ENCODE measurements at places on chromosomes 4 and X.

GRCh38 chr4:41384992-41385391, 128.3 kb downstream of the UCHL1 start:
- DNase-seq: no peak

- DNase-seq: no peak
These were observed 153.6 kb downstream of the MAGEB17 start for GRCh38 chrX:16320765-16321355.

GRCh38 chr4:25801594-25801993, 61.2 kb downstream of the SEL1L3 start:
- DNase-seq: no peak

DNA sequence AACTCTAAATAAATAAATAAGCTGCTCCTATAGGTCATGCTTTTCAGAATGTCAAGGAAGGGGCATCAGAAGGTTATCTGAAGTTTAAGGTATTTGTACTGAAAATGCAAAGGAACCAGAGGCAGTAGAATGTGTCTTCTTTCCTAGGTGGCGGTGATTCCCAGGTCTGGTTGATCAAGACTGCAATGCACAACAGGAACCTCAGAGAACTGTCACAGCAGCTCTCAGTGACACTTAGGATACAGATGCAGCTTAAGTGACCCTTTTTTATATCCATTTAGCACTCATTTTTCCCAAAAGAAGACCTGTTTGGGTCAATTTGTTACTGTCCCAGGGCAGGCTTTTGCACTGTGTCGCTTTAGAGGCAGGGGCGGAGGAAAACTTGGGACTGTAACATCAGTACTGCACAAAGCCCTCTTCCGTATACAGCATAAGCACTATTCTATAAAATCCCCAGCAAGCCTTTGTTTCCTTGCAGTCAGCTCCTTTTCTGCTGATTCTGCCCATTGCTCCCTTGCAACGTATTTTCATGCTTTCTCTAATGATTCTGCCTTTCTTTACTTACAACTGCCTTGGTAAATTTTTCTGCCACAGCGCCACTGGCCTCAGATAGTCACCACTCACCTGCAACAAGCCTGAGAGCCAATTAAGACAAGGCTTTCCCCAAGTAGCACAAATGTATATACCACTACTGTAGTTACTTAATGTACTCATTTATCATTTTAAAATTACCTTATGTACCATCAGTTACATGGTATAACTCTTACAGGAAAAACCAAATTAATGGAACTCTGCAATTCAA, 1.5 kb upstream of the MND1 start:
- DNase-seq: no peak

DNA sequence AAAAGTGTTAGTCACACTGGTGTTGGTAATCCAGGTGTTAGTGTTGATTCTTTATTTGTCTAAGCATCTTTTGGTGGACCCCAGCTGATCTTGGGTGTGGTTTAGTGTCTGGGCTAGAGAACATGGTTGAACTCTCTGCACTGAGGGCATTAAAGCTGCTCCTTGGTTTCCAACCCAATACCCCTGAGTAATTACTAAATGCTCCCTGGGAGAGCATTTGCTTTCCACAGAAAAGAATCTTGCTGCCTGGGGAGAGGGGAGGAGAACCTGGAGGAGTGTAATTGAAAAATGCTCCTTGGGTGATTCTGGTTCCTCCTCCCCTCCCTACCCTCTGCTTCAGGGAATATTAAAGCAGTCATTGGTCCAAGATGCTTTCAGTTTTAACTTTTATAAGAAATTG, 3.1 kb downstream of the GUCY1B1 start:
- DNase-seq: no peak

DNA sequence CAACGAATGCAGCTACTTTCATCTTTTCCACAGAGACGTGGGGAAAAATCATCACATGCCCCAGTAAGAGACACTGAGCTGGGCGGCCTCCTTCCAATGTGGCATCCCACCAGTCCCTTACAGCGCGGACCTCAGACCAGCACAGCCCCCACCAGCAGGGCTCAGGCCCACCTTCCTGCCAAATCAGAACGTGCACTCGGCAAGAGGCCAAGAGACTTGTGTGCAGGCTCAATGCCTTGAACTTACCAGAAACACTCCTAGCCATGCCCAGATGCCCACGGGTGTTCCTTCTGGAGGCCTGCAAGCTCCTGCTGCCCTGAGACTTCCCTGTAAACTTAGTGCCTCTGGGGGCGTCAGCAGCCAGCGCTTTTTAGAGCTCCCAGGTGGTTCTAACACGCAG, 31.2 kb downstream of the WDR1 start:
- no peak for DNase-seq

DNA sequence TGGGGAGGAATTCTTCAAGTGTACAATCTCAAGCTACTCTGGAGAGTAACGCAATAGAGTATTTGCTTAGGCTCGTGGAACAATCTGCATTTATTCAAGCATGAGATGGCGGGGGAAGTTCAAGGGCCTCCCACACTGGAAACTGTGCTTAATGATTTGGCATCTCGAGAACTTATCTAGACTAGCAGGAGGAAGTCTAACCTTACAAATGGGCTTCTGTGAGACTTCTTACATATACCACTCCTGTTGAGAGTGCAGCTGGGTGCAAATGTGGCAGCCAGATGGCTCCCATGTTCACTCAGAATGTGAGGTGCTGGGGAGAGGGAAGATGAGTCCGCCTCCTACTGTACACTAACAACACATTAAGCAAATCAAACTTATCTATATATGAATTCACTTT, 29.3 kb upstream of the PTPN13 start:
- DNase-seq: no peak

- no peak for DNase-seq
These were observed 89.1 kb downstream of the ANXA3 start for GRCh38 chr4:78640714-78641113.

DNA sequence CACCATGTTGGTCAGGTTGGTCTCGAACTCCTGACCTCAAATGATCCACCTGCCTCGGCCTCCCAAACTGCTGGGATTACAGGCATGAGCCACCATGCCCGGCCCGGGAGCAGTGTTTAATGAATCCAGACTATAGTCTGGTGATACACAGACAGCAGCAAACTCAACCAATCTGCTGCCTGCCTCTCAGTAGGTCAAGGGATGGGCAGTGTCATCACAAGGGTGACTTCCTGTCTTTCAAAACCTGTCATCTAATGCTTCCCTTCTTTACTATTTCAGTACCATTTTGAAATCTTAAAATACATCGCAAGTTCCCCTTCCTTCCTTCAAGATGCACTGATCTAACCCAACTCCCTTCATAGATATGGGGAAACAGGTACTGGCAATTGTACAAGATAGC, 8.4 kb downstream of the RPL39 start:
- no peak for DNase-seq

GRCh38 chrX:10367406-10367805, 210.6 kb downstream of the CLCN4 start:
- DNase-seq: no peak

GRCh38 chr4:44165938-44166337, 282.7 kb downstream of the KCTD8 start:
- no peak for DNase-seq

DNA sequence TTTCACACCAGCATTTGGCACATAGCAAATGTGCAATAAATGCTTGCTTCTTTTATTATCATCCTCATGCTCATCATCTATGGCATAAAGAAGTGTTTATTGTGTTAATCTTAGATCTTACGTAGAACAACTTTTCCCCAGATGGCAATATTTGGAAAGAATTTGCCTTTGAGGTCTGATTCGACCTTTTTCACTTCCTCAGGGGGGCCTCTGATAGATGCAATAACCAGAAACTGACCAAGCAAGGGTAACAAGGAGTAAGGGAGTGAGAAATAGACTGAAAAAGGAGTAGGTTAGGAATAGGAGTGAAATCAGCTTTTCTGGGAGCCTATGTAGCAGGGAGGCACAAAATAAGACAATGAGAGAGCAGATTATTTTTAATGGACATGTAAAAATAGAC, 70.2 kb downstream of the RRAGB start:
- DNase-seq: no peak

GRCh38 chr4:34422472-34423175, 1821.7 kb downstream of the ARAP2 start:
- DNase-seq: no peak

GRCh38 chr4:151150821-151151580, 51.6 kb downstream of the RPS3A start:
- DNase-seq: no peak

- no peak for DNase-seq
These were observed 2164.0 kb downstream of the PCDH7 start for GRCh38 chr4:32884198-32884597.

DNA sequence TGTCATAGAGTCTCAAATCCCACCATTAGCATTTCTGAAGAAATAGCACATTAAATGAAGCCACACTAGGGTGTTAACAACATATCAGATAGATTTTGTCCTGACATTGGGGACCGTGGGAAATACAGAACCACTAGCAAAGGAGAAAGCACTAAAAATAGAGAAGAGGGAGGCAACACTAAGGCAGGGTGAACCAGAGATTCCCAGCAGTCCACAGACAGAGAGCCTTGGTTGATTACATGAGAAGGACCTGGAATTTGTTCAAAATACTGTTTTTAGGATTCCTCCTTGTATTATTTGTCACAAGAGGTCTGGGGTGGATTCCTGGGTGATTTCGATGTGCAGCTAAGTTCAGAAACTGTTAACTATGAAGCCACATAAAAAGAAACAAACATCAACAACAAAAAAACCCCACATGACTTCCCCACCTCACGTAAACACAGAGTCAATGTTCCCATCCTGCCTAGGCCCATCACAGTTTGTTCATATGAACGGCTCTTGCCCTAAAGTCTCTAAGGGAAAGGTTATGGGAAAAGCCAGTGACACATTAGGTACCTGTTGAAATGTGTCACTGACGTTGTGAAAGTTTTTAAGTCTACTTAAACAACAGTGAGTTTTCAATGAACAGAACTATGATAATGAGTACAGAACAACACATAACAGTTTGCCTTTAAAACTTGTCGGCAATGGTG, 23.6 kb upstream of the GRSF1 start:
- no peak for DNase-seq

DNA sequence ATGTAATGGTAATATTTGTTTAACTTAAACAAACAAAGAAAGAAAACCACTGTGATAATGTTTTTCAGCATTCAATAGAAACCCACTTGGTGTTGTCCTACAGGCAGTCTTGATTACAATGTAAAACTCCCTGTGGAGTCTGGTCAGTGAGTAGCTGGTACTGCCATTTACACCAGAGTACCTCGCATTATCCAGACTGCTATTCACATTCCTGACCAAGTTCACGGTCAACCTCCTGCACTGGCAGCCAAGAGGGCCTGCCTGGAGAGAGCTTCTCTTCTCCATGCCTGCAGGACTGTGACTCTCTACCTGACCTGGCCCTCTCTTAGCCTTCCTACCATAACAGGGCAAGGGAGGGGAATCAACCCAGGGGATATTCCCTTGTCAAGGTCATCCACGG, 2.9 kb upstream of the LONRF3 start:
- no peak for DNase-seq

GRCh38 chrX:39157796-39158195, 356.5 kb downstream of the MID1IP1 start:
- DNase-seq: no peak

DNA sequence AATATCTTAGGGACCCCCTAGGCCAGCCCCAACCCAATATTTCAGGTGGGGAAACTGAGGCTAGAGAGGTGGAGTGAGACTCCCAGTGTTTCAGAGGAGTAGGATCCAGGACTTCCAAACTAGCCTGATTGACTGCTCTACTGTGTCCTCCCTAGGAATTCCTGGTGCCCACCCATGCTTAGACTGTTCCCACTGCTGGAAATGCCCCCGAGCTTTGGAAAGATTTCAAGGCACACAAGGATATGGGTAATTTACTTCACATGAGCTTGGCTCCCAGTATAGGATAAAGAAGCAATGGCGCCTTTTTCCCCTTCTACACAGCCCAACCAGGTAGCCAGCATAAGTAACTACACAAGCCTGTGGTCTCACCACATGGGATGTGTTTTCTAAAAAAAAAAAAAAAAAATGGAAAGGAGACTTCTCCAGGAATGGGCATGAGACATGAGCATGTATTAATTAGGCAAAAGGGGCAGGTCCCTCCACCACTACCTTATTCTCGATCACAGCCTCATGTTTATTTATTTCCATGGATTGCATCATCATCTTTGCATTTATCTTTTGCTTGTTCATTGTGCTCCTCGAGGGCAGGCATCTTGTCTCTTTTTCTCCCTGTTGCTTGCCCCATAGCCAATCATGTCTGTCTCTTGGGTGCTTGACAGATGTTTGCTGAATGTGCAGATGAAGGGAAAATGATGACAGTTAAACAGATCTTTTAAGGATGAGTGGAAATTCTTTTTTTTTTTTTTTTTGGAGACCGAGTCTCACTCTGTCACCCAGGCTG, 66.7 kb downstream of the DRD5 start:
- DNase-seq: no peak

DNA sequence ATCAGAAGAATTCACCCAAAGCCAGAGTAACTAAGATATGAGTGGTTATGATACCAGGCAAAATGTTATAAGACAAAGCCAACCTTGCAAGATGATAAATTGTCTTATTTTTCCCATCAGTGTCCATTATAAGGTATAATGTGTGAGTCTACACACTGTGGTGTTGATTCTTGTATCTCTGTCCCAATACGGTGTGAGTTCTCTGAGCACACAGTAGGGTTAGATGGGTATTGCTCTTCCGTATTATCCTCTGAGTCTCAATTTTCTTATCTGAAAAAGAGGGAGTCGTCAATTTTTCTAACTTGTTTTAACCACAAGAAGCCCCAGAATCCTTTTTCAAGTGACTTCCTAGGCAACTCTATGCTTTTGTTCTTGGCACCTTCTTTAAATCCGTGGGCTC, 69.9 kb downstream of the HMGB2 start:
- DNase-seq: no peak

DNA sequence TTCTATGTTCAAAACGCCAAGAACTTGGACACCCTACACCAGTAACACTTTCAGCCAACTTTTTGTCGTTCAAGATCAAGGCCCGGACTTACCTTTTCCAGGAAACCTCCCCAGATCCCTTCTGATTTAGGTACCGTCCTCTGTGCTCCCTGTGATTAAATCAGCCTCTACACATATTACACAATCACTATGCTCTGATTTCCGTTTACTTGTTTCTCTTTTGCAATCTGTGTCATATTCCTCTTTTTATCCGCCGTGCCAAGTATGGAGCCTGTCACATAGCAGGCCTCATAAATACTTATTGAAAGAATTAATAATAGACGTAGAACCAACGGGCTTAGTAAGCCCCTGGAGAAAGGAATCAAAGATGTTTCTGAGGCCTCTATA, 722 bp upstream of the TMEM33 start:
- DNase-seq: no peak

GRCh38 chr4:159191989-159192388, 89.1 kb downstream of the RAPGEF2 start:
- no peak for DNase-seq

GRCh38 chr4:141757287-141757686, 120.9 kb downstream of the IL15 start:
- no peak for DNase-seq

DNA sequence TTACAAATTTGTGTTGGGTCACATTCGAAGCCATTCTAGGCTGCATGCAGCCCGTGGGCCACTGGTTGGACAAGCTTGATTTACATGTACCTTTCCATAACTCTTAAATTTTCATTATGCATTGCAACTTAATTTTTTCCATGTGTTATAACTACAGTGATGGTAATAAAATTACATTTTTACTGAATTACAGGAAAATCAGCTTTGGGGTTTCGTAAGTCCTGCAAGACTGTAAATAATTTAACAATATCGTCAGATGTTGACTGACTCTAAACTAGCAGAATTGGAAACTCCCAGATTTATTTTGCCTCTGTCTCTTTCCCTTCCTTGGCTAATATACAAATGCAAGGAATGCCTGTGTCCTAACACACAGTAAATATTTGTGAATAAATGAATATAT, 88.0 kb upstream of the RAPGEF2 start:
- DNase-seq: no peak
